ENCODE measurements at places on chromosomes 4 and X. TPM values are rescaled to one million over a fixed set of nuclear protein-coding genes. Genes with fewer than 3 reads are reported as not detected.
A peak's percentile ranks its signal among the peaks of the same experiment; 100 is the strongest.

DNA sequence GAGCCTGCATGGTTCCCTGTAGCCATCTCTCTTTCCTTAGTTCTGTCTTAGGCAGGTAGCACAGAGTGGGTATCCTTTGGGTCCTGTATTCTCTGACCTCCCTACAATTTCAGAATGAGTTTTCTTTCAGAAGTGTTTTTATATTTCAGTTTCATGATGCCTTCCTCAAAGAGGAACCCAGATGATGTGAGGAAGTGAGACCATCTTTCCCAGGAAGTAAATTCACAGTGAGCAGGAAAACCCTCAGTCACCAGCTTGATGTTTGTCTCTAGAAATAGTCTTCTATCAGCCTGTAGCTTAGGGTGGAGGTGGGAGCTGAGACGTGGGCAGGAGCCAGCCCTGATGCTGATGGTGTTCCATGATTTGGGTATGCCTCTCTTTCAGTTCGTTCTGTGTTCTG lies 16.9 kb downstream of the PLAC1 start:
- DNase-seq, result peak; percentile 5

DNA sequence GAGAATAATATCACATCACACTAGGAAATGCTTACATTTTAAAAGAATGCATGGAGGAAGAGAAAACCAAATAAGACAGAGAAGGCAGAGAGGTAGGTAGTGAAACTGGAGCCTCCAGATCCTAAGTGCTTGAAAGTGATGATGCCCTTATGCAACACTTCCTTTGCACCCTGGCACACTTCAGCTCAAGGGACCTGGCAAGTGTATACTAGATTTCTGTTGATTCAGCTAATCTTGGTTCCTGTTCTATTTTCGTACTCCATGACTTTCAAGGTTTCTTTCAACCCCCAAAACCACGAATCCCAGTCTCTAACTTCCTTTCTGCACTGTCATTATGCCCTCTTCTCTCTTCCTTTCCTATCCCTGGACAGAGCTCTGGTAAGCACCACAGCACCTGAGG lies 36.9 kb upstream of the SH3KBP1 start:
- DNase-seq, result peak; percentile 3

- DNase-seq, result no peak
Measured at GRCh38 chr4:127224556-127224955, 408.2 kb upstream of the INTU start.

DNA sequence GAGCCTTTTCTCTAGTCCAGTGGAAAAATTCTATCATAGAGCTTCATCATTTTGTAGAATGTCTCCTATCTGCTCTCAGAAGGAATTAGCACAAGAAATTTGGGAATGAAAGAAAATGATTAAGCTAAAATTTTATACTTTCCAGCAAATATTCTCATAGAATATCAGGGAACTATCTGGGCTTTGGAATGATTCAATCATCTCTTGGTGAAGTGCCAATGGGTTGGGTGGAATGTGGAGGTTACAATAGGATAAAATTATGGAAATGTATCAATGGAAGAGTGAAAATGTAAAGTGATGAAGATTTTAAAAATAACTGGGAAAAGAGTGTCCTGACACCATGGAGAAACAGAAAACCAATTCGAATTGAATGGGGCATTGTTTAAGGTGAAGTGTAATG lies 119.0 kb upstream of the MID1 start:
- DNase-seq, result no peak

DNA sequence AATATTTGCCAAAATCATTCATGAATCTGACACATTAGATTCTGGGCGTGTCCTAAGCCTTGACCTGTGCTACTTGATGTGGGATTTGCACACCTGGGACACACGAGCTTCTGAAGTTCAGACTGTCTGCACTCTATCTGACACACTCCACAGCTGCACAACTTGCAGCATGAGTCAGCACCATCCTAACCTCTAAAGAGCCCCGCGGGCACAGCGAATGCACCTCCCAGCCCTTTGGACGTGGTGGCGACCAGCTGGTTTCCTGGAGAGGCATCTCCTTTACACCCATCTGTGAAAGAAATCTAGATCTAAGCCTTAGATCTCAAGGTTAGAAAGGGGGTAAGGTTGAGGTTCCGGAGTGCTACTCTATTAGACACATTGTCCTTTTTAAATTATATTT lies 69.2 kb downstream of the SORBS2 start:
- DNase-seq, result no peak

DNA sequence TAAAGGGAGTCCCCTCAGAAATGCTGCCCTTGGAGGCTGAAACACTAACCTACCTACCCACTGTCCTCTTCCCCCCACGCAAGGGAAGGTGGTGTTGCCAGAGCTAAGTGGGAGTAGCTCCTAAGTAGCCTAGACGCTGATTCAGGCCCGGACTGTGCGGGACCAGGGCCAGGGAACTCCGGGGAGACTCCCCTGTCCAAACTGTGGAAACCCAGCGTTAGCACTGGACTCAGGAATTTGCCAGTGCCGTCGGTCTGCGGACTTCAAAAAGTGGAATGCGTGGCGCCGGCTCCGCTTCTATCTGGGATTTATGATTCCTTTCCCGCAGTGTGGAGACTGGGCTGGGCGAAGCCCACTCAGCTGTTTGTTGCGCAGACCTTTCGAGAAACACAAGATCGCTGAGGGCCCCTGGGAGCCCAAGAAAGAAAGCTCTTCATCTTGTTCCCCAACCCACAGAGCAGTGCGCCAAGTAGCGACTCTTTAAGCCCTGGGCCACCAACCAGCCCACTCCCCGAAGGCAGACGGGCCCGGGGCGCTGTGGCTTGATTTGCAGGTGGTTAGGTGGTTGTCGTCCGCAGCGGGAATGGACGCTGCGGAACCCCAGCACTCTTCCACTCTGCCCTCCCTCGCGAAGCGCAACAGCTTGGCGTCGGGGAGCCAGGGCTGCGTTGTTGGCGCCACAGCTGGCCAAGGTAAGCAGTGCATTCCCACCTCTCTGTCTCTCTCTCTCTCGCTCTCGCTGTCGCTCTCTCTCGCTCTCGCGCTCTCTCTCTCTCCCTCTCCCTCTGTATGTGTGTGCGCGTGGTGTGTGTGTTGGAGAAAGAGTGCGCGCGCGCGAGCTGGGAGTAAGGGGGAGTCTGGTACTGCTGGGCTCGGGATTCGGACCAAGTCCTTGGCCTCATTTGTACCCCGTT lies 2.0 kb downstream of the TMEM255A start:
- DNase-seq, result peak; percentile 54

- DNase-seq, result no peak
Measured at GRCh38 chrX:3317191-3317718, 29.2 kb downstream of the MXRA5 start.

Gene NAT8L
- 0.01 TPM for polyA plus RNA-seq

- no peak for DNase-seq
Measured at GRCh38 chr4:3205995-3206394, 43.0 kb upstream of the MSANTD1 start.

DNA sequence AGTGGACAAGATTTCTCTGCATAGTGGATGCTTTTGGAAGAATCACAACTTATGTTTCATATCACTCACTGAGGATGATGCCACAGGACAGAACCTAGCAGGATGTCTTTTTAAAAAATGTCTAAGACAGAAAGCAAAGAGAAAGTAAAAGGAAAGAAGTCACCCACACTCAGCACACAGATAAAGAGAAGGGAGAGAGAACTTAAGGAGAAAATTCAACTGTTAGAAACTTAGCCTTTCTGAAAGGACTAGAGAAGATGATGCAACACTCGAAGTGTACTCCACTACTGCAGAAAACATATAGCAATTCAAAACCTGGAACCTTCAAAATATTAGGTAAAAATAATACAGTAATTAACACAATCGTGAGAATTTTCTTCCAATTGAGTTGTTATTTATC lies 52.8 kb upstream of the STK26 start:
- no peak for DNase-seq

GRCh38 chr4:125464146-125464545 lies 149.4 kb downstream of the FAT4 start:
- no peak for DNase-seq

Gene INTU
- 0.26 TPM for polyA plus RNA-seq

- DNase-seq, result no peak
Measured at GRCh38 chrX:139851730-139852129, 81.1 kb downstream of the ATP11C start.

- DNase-seq, result no peak
Measured at GRCh38 chrX:72141372-72142004, 9.8 kb upstream of the RTL5 start.

Gene CHRDL1
- not detected for polyA plus RNA-seq

- DNase-seq, result no peak
Measured at GRCh38 chr4:114156371-114156770, 176.9 kb upstream of the ARSJ start.

Gene H2BW1
- not detected for polyA plus RNA-seq

- no peak for DNase-seq
Measured at GRCh38 chr4:159516556-159517140, 413.8 kb downstream of the RAPGEF2 start.

DNA sequence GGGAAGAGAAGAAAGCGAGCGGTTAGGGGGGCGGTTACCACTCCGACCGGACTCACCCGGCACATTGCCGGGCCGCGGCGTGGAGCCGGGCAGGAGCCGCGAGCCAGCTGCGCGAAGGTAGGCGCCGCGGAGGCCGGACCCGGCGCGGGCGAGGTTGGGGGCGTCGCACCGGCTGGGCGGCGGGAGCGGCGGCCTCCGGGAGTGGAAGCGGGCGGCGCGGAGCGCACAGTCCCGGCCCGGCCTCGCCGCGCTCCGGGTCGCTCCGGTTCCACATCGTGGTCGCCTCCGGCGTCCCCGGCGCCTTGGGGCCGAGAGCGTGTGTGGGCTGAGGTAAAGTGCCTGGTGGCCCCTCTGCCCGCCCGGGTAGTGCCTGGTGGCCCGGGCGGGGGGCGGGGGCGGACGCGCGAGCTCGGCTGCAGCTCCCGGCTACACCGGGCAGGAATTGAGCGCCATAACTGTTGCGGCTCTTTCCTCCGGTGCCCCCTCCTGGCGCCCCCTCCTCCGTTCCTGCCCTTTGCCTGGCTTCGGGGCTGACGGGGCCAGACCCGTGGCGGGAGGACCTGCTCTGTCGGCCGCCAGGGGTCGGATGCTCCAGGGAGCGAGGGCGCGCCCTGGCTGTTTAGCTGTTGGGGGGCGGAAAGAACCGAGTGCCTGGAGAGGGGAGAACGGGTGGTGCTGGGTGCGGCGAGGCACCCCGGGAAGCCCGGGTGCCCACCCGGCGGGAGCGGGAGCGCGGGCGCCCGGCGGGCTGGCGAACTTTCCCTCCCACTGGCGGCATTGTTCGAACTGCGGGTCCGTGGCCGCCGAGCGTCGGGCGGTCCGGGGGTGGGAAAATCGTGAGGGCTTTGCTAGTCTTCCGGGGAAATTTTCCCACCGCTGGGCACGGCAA lies 626 bp downstream of the JADE3 start:
- no peak for DNase-seq

GRCh38 chr4:168502861-168503260 lies 6.0 kb downstream of the PALLD start:
- no peak for DNase-seq

DNA sequence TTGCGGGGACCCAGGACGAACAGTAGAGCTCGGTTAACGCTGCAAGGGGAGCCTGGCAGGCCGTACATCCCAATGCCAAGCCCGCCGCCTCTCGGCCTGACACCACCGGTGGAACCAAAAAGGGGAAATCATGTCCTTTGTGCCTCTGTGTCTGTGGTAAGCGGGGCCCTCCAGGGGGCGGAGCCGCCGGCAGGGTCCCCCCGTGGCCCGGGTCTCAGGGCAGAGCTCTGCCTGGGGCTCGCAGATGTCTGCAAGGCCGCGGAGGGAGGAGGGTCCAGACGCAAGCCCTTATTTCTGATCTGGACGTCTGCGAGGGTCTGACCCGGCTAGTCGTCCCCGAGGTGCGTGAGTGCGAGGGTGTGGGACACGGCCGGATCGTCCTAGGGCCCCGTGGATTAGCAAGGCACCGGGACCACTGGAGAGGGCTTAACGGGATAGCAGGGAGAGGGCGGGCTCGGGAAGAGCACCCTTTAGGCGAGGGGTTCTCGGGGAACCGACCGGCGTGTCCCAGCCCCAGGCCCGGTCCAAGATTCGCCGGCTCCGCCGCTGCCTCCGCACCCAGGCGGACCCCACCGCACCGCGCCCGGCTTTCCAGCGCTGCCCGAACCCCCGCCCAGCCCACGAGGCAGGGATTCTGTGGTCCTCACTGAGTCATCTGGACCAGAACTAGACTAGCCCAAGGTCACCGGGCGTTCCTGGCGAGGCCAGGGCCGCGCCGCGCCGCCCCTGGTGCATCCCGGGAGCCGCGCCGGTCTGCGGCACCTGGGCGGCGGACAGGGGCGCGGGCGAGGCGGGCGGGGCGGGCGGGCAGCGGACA lies 863 bp upstream of the FAM193A start:
- peak; percentile 65 for DNase-seq

Gene MAEA
- 83.5 TPM for polyA plus RNA-seq

- DNase-seq, result no peak
Measured at GRCh38 chr4:80788798-80789197, 241.7 kb upstream of the BMP3 start.

Gene THAP6
- 2.6 TPM for polyA plus RNA-seq

DNA sequence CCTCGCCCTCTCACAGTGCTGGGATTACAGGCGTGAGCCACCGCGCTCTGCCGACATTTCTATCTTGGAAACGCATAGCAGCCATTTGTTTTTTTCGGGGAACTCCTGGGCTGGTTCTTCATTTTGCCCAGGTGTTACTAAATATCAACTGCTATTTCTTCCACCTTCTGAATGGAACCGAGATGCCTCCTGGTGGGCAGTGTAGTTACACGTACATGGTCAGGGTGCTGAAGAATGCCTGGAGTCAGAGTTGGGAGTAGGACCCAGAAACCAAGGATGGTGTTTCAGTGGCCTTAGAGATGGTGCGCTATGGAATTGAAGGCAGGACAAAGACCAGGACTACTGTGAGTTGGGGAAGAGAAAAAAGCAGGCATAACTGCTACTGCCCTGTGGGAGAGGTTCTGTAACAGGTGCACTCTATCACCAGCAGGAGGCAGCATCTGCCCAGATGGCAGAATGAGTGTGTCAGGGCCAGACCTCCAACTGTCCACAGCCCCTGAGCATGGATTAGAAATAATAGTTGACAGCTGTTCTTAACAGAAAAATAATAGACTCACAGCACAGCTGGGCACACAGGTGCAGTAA lies 81.7 kb downstream of the ZC4H2 start:
- no peak for DNase-seq

GRCh38 chr4:184016759-184017668 lies 111.9 kb downstream of the STOX2 start:
- no peak for DNase-seq

Gene MBNL3
- polyA plus RNA-seq, result 22.4 TPM

Gene CCDC110
- polyA plus RNA-seq, result not detected

GRCh38 chrX:7028246-7028645 lies 119.3 kb upstream of the STS start:
- DNase-seq, result no peak

GRCh38 chr4:173506597-173507211 lies 23.3 kb downstream of the HAND2 start:
- no peak for DNase-seq
